ENCODE measurements at places on chromosomes 7 and 10. TPM values are rescaled to one million over a fixed set of nuclear protein-coding genes. Genes with fewer than 3 reads are reported as not detected.

GRCh38 chr7:82158327-82158726 lies 285.2 kb downstream of the CACNA2D1 start:
- DNase-seq = no peak
- H3K4me3 ChIP-seq = no peak overlapping the region
- no peaks in the 10 kb centered on the region for H3K4me1 ChIP-seq
- no peaks in the 10 kb centered on the region for H3K36me3 ChIP-seq
- H3K27me3 ChIP-seq = no peaks in the 10 kb centered on the region

GRCh38 chr7:102000123-102000522 lies 182.7 kb downstream of the CUX1 start:
- H3K27ac ChIP-seq = no peak overlapping the region
- H3K4me1 ChIP-seq = no peaks in the 10 kb centered on the region
- no peak overlapping the region for H3K4me3 ChIP-seq
- no peaks in the 10 kb centered on the region for H3K27me3 ChIP-seq
- DNase-seq = no peak

DNA sequence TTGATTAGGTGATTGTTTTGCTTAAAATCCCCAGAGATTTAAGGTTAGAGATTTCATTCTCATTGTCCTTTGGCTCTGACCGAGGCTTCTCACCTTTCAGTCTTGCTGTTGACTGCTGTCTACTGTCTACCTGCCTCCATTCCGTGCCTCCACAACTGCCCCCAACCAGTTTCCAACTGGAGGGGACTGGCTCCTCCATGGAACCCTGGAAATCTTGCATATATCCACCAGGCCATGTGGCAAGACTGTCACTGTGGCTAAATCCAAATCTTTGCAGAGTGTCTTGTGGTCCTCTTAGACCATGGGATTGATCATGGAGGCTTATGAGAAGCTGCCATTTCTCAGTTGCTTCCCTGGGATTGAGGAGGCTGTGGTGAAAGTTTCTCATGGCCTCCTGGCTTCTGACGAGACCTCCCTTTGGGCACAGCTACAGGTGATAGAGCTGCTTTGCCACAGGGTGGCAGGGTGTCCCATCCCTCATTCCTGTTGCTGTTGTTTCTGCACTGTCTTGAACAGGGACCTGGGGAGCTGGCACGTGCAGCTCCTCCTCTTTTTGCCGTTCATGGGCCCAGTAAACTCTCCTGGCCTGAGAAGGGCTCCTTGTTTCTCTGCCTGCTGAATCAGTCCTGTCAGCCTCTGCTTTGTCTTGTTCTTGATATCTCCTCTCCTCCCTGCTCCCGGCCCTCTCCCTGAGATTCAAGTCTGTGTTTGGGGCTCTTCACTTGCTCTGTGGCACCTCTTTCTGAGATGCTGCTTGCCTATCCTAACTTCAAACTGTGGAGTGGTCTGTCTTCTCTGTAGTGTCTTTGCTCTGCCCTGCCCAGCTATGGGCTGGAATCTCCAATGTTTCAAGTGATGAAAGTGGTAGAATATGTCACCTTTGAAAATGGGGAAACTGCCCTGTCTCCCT lies 63.6 kb upstream of the IGFBP3 start:
- no peak for DNase-seq
- no peaks in the 10 kb centered on the region for H3K27me3 ChIP-seq
- H3K4me1 ChIP-seq = no peaks in the 10 kb centered on the region
- no peak overlapping the region for H3K27ac ChIP-seq
- no peak overlapping the region for H3K4me3 ChIP-seq

Gene OR2A42
- not detected for total RNA-seq

DNA sequence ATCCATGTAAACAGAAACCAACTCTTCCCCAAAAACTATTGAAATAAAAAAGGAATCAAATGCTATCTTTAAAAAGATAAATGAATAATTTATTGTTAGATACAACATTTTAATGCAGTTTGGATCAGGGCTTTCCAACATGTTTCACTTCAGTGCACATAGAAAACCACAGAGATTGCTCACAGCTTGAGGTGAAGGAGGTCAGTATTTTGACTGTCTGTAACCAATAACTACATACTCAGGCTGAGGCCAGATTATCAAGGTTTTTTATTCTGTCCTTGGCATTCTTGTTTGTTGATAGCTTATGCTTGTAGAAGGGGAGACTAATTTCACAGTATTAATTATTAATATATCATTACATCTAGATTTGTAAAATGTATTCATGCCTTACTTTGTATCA lies 195.5 kb downstream of the PRKG1 start:
- no peaks in the 10 kb centered on the region for H3K27me3 ChIP-seq
- H3K4me1 ChIP-seq = peaks cover 14% of the 10 kb centered on the region
- H3K4me3 ChIP-seq = no peak overlapping the region
- H3K27ac ChIP-seq = no peak overlapping the region
- no peak for DNase-seq

Gene ITIH5
- total RNA-seq = 20.4 TPM

Gene SLC26A3
- not detected for total RNA-seq

GRCh38 chr7:2689343-2689847 lies 1.4 kb downstream of the AMZ1 start:
- H3K4me1 ChIP-seq = peaks cover 15% of the 10 kb centered on the region
- H3K36me3 ChIP-seq = no peaks in the 10 kb centered on the region
- no peak overlapping the region for H3K27ac ChIP-seq
- H3K4me3 ChIP-seq = no peak overlapping the region
- DNase-seq = no peak

- H3K4me1 ChIP-seq = no peaks in the 10 kb centered on the region
- H3K4me3 ChIP-seq = no peak overlapping the region
- no peaks in the 10 kb centered on the region for H3K36me3 ChIP-seq
- H3K27ac ChIP-seq = no peak overlapping the region
- no peak for DNase-seq
These were observed 91.1 kb downstream of the TEX36 start for GRCh38 chr10:125591886-125592285.

Measured in heart left ventricle (tissue), 16 donors.